ENCODE measurements at places on chromosomes 6 and 20. TPM values are rescaled to one million over a fixed set of nuclear protein-coding genes. Genes with fewer than 3 reads are reported as not detected.

RNF182 gene
- total RNA-seq = 17.7 TPM

SYCP2L gene
- total RNA-seq = 5.3 TPM

KHDC1L gene
- total RNA-seq = not detected

VSX1 gene
- 3.1 TPM for total RNA-seq

LRRC73 gene
- 13.3 TPM for total RNA-seq

DEFB115 gene
- not detected for total RNA-seq

TRIM10 gene
- not detected for total RNA-seq

TNFRSF21 gene
- total RNA-seq = 40.3 TPM

DNA sequence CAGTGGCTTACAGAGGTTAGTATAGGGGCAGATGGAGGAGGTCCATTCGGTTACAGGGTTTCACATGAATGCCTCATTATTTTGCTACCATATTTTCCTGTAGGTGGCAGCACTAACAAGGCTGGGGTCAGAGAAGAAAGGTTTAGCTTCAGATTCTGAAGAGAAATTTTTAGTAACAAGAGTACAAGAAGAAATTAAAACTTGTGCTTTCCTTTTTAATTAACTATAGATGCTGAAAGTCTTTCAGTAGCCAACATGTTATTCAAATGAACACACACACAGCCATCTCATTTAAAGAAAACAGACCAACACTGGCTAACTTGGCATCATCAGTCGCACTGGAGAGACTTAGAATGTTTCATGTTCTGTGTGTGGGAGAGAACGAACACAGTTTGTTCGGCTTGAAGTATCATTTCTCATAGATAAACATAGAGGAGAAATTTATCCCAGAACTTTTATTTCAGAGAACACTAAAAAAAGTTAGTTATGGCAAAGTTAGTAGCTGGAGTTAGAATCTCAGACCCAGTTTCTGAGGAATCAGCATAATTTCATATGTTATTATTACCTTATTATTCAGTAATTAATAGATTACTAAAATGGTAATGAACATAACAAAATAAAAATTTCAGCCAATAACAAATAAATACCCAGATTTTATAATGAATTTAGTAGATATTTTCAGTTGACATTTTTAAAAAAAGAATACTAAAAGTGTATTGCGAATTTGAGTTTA, 314.0 kb upstream of the RSPO3 start:
- DNase-seq = no peak

- DNase-seq = no peak
Observed at GRCh38 chr6:56642366-56643261, at the start of gene DST. DST (minus strand) TSS chr6:56642889.

DNA sequence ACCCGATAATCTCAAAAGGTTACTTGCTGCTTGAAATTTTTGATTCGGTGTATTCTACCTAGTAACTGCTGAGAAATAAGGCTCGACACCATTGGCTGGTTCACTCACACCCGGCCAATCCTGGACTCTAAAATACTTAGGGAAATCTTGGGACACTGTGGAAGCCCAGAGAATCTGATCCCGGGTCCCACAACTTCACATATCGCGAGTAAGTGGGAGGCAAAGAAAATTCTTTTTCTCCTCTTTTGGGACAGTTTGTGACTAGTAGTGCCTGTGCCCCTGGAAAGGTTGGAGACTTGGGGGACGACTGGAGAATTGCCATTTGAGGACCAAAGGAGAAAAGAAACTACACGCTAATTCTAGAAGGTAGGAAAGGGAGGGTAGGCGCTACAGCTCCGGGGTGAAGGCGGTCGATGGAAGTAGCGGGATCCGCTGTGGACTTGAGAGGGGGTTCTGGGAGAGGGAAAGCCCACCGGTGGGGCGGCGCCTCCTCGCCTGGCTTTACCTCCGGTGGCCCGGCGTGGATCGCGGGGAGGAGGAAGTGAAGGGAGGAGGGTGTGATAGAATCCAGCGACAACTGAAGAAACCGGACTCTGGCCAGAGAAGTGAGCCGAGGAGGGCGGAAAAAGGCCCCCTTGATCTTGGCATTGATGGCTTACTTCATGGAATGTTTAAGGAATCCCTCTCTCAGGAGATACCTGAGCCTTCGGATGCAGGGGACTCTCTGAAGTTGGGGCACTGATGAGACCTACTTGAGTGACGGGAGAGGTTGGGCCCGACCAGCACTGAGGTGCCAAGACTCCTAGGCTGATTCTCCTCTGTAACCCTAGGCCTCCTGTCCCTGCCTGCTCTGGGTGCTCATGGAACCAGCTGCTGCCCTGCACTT, 18.8 kb upstream of the BTN3A3 start:
- DNase-seq = peak; percentile 65

- no peak for DNase-seq
Observed at GRCh38 chr6:20873425-20874190, 339.4 kb downstream of the CDKAL1 start.

DNA sequence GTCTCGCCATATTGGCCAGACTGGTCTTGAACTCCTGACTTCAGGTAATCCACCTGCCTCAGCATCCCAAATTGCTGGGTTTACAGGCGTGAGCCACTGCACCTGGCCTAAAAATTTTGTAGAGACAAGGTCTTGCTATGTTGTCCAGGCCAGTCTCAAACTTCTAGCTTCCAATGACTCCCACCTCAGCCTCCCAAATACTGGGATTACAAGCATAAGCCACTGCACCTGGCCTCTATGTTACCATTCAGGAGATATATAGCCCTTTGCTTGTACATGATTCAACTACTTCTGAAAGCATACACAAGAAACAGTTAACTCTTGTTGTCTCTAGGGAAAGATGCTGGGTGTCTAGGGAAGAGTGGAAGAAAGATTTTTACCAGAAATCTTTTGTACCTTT, 19.0 kb upstream of the NCOA3 start:
- DNase-seq = no peak

DNA sequence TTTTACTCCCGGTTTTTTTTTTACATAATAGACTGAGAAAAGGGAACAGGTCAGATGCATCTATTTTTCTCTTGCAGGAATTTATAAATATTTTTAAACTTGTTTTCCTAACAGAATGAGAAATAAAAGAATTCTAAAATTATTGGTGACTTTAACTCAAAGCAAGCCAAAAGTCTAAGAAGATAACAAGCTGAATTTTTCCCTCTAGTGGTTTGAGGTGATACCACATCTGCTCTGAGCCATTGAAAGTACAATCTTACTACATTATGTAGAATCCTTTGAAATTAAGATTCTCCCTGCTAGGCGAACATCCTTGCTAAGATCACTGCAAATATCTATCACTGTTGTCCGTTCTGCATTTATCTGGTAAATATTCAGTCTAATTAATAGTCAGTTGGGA, 10.7 kb upstream of the STMND1 start:
- no peak for DNase-seq

DNA sequence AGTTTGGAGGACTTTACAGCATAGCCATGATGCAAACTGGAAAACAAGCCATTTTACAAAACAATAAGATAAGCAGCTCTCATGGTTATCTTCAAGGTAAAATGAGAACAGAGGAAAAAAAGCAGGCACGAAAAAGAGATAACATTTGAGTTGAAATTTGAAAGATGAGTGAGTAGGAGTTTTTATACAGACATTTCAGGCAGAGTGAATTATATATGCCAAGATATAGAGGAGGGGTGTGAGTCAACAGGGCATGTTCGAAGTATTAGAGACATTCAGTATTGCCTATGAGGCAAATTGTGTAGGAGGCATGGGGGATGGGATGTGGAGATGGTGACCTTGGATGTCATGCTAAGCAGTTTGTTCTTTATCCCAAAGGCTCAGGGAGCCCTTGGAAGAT, 240.5 kb upstream of the MAN1A1 start:
- no peak for DNase-seq

DNA sequence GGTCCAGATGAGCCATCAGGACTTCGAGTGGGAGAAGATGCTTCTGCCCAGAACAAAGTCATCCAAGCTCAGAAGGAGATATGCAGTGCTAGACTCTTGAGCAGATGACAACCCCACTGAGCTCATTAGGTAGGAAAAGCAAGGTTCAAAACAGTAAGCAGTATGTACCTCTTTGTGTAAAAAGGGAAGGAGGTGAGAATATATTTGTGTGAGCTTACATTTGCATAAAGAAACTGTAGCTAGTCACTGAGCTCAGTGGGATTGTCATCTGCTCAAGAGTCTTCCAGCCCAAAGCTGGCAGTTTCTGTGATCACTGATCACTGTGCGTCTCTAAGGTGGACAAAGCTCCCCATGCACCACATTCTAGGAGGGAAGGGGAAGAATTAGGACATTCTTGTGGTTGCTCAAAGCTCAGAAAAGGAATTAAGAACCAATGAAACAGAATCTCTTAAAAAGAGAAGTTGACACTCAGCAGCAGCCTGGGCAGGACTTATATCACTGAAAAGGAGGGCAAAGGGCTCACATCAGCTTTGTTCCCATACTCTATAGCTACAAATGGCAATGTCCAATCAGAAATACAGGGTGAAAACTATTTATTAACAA, 90.0 kb upstream of the MAFB start:
- no peak for DNase-seq

Data from dorsolateral prefrontal cortex (tissue), 122 donors.